ENCODE measurements at places on chromosomes 3 and 15. TPM values are rescaled to one million over a fixed set of nuclear protein-coding genes. Genes with fewer than 3 reads are reported as not detected.

LMAN1L gene
- total RNA-seq = not detected

- DNase-seq = peak; percentile 15
Observed at GRCh38 chr3:166274351-166275023, 437.3 kb upstream of the BCHE start.

GRCh38 chr3:73546961-73547360, 77.8 kb downstream of the PDZRN3 start:
- DNase-seq = peak; percentile 65

DNA sequence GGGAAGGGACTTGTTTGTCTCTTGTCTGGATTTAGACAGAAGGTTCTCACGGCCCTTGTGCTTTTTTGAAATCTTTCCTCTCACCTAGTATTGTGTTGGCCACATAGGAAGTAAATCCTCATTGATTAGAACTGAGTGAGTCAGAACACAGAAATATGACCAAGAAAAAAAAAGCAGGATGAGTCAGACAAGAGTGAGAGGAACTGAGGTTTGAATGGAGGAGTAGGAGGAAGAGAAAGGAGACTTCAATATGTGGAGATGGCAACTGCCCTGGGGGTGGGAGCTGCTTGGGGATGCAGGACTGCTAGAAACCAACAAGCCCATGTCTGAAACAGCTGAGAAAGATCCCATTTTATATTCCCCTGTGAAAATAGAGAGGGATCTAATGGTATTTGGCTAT, 194.1 kb upstream of the ZBTB20 start:
- DNase-seq = peak; percentile 88

IQCB1 gene
- 28.5 TPM for total RNA-seq

DNA sequence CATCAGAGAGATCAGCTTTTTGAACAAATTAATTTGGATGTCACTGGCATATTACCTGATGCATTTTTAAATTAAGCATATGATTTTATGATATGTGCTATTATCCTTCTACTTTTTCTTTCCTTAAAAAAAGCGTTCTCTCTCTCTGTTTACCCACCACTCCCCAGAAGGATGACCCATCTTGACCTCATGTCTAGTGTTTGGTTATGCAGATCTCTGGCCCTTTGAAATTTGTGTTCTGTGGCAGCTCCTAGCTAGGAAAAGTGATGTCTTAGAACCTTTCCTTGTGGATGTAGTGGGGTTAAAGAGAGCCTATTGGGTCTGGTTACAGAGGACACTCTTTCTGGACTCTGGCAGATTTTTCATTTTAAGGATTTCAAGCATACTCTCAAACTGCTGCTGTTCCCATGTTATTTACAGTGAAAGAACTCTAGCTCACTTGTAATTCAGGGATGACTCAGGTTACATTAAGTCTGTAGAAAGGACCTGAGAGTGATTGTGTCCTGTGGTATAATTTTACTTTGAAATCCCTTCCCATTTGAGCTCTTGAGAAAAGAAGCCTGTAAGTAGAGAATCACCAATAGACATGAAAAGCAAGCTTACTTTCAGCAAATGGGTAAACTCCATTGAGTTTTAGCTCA, 23.8 kb downstream of the ARHGEF26 start:
- DNase-seq = peak; percentile 7

ADAMTS17 gene
- not detected for total RNA-seq

GRCh38 chr3:4071481-4072184, 231.5 kb upstream of the SETMAR start:
- no peak for DNase-seq

ICE2 gene
- 17.0 TPM for total RNA-seq

DNA sequence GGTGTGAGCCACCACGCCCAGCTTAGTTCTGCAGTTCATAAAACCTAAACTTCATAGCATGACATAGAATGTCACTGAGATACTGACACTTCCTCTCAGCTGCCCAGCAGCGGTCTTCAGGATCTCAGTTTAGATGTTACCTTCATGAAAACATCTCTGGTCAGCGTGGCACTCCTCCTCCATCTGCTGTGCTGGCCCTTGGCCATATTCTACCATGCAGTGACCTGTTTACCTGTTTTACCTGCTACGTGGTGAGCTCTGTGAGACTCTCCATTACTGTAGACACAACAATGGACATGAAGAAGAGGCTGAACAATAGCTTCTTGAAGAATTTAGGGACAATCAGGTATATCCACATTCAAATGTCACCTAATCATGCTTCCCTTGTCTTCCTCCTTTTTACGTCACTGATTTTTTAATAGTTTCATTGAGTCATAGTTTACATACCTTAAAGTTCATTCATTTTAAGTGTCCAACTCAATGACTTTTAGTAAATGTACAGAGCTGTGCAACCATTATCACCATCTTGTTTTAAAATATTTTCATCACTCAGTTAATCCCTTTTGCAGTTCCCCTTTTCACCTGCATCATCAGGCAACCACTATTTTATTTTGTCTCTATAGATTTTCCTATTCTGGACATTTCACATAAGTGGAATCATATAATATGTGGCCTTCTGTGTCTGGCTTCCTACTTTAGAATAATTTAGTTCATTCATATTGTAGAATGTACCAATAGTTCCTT, 32.2 kb upstream of the PTPN23 start:
- no peak for DNase-seq

DNA sequence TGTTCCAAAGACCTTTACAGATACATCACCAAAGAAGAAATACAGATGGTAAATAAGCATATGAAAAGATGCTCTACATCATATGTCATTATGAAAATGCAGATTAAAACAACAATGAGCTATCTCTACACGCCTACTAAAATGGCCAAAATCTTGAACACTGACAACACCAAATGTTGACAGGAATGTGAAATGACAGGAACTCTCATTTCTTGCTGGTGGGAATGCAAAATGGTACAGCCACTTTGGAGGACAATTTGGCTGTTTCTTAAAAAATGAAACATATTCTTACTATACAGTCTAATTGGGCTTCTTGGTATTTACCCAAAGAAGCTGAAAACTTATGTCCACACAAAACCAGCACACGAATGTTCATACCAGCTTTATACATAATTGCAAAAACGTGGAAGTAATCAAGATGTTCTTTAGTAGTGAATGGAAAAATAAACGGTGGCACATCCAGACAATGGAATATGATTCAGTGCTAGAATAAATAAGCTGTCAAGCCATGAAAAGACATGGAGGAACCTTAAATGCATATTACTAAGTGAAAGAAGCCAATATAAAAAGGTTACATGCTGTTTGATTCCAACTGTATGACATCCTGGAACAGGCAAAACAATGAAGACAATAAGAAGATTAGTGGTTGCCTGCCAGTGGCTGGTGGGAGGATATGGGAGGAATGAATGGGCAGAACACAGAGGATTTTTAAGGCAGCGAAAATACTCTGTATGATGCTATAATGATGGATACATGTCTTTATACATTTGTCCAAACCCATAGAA, 81.3 kb upstream of the NEDD4 start:
- no peak for DNase-seq

- DNase-seq = peak; percentile 37
Observed at GRCh38 chr3:134487406-134487805, 1.5 kb downstream of the CEP63 start.

GRCh38 chr3:51982352-51982837, 940 bp upstream of the ACY1 start:
- peak; percentile 49 for DNase-seq

CSTA gene
- total RNA-seq = 0.30 TPM

DNA sequence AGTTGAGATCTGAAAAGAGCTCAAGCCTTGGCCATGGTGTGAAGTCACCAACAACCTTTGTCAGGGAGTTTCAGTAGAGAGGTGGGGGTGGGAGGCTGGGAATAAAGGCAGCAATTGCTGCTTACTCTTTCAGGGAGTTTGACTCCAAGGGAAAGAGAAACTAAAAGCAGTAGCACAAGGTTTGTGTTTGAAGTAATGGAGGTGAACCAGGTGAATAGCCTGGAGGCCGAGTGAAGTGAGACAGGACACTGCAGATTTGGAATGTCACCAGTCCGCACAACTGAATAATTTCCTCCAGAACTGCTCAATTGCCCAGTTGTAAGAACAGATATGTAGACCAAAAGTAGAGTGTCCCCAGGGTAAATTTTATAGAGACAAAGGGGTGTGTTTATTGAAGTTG, 44.1 kb downstream of the CD86 start:
- DNase-seq = no peak

CLDN16 gene
- not detected for total RNA-seq

C2CD4A gene
- total RNA-seq = 0.05 TPM

MBD4 gene
- 48.2 TPM for total RNA-seq

- peak; percentile 87 for DNase-seq
Observed at GRCh38 chr15:69593981-69594966, 141.7 kb downstream of the RPLP1 start.

GOLGA8N gene
- 0.15 TPM for total RNA-seq

PLA2G4E gene
- not detected for total RNA-seq

Measured in M059J (cell line).